ENCODE measurements at places on chromosomes 5 and 9. TPM values are rescaled to one million over a fixed set of nuclear protein-coding genes. Genes with fewer than 3 reads are reported as not detected.

ITK gene
- total RNA-seq, result not detected

PIK3R1 gene
- 60.7 TPM for total RNA-seq

LIX1 gene
- total RNA-seq, result 0.20 TPM

DNA sequence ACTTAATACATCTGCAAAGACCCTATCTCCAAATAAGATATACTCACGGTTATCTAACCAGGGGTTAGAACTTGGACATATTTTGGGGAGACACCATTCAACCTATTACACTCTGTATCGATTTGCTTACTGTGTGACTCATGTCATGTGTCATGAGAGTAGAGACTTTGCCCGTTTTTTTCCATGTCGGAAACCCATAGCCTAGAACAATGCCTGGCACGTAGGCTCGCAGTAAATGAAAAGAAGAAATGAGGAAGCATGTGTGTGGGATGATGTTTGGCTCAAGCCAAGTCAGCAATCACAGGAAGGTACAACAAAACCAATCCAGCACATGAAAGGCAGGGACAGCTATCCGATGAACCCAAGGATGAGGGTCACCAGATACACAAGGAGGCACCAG, 94.6 kb upstream of the DNAH5 start:
- H3K27me3 ChIP-seq, result no peaks in the 10 kb centered on the region
- peaks cover 65% of the 10 kb centered on the region for H3K4me1 ChIP-seq
- peak overlapping the region; percentile 96 for H3K27ac ChIP-seq

GRCh38 chr5:150118561-150119229, 32.3 kb upstream of the CSF1R start:
- peaks cover 52% of the 10 kb centered on the region for H3K36me3 ChIP-seq
- no peak overlapping the region for H3K4me3 ChIP-seq
- no peak for DNase-seq
- H3K27ac ChIP-seq, result peak overlapping the region; percentile 36
- H3K4me1 ChIP-seq, result peaks cover 24% of the 10 kb centered on the region

DNA sequence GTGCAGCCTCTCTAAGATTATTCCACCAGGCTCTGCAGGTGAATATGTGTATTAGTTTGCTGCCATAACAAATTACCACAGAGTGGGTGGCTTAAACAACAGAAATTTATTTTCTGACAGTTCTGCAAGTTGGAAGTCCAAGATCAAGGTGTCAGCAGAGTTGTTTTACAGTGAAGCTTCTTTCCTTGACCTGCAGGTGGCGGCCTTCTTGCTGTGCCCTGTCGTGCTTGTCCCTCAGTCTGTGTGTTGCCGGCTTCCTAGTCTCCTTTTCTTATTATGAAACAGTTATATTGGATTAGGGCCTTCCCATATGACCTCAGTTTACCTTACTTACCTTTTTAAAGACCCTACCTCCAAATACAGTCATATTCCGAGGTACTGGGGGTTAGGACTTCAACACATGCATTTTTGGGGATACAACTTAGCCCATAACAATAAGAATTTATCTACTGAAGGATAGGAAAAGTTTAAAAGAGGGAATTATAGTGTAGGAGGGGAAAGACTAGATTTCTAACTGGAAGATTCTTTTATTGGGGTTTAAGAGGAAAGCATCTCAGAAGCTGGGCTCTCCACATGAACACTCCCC, 97.4 kb downstream of the OSTF1 start:
- H3K4me1 ChIP-seq, result no peaks in the 10 kb centered on the region
- H3K27ac ChIP-seq, result no peak overlapping the region
- no peak for DNase-seq

DNA sequence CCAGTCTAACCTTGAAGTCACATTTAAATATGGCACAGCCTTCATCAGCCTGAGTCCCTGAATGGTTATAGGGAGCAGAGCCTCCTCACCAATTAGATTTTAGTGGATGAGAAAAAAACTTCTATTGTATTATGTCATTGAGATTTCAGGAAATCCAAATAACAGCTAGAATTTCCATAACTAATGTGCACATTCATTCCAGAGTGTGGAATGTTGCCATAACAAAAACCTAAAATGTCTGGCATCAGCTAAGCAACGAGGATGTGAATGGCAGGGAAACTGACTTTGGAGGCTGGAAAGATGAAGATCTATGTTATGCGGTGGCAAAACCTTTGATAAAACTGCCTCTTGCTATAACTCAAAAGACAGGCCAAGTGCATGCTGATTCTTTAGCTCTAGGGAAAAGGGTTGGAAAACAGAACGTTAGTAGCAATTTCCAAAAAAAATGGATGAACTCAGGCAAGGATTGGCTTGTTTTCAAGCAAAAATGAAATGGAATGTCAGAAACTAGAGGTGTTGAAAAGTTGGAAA, 91.3 kb upstream of the NFIB start:
- DNase-seq, result no peak
- no peaks in the 10 kb centered on the region for H3K36me3 ChIP-seq
- H3K4me1 ChIP-seq, result peaks cover 11% of the 10 kb centered on the region
- H3K27me3 ChIP-seq, result no peaks in the 10 kb centered on the region
- no peak overlapping the region for H3K4me3 ChIP-seq
- H3K27ac ChIP-seq, result peak overlapping the region; percentile 45

All from chondrocyte (in vitro differentiated cells).